Osteocyte (in vitro differentiated cells): ENCODE measurements at places on chromosomes 2 and 18.

DNA sequence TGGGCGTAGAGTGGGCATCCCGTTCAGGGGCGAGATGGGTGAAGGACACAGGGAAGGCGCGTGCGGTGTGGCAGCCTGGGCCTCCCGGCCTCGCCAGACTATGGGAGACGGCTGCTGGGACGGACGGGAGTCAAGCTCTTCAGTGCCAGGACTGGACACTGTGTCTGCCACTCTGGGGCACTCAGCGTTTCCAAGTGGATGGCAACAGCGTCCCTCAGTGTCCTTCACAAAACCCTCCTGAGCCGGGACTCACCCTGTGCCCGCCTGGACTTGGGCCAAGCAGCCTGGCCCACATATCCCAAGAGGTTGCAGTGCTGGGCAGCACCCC is 16.3 kb upstream of the BOK start:
- H3K4me3 ChIP-seq = no peak overlapping the region
- H3K27me3 ChIP-seq = no peaks in the 10 kb centered on the region
- no peak for DNase-seq
- H3K27ac ChIP-seq = no peak overlapping the region
- H3K4me1 ChIP-seq = peaks cover 7% of the 10 kb centered on the region
- no peaks in the 10 kb centered on the region for H3K36me3 ChIP-seq

DNA sequence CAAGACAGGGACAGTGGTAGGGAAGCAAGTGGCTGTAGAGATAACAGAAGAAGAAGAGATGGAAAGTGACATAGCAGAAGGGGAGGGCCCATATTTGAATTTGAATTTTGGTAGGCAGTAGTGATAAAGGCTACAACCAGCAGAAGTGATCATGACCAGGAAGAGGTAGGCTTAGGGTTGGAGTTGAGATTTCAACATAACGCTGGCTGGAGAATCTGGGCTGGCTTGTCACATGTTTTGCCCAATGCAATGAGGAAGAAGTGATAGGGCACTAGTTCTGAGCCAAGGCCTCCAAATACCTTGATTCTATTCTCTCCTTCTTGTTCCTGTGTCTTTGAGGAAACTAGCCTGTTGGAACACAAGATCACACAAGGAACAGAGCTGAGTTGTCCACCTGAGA is 69.4 kb downstream of the SCG2 start:
- no peaks in the 10 kb centered on the region for H3K36me3 ChIP-seq
- H3K4me1 ChIP-seq = peaks cover 27% of the 10 kb centered on the region
- no peak for DNase-seq
- peak overlapping the region; percentile 83 for H3K27ac ChIP-seq
- no peaks in the 10 kb centered on the region for H3K27me3 ChIP-seq

- no peak overlapping the region for H3K27ac ChIP-seq
- no peak for DNase-seq
- H3K36me3 ChIP-seq = no peaks in the 10 kb centered on the region
- no peak overlapping the region for H3K4me3 ChIP-seq
- H3K27me3 ChIP-seq = peaks cover 29% of the 10 kb centered on the region
- peaks cover 1% of the 10 kb centered on the region for H3K4me1 ChIP-seq
Measured at GRCh38 chr18:27599202-27599829, 414.2 kb upstream of the CHST9 start.

DNA sequence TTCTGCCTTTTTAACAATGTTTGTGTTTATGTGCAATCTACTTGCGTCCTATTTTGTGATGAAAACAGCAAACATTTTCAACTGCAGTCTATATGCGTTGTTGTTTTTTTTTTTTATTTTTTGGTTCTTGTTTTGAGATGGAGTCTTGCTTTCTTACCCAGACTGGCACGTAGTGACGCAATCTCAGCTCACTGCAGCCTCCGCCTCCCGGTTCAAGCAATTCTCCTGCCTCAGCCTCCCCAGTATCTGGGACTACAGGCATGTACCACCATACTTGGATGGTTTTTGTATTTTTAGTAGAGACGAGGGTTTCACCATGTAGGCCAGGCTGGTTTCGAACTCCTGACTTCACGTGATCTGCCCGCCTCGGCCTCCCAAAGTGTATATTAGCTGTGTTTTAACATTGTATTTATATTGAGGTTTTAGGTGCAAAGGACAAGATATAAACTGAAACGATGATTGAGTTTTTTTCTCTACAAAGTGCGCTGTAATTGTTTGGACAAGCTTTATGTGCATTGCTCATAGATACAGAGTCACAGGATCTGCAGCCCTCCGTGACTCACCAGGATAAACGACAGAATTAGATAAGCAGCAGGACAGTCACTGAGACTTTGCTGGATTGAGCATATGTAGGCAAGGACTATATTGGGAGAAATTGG is 17.4 kb downstream of the CDH7 start:
- no peaks in the 10 kb centered on the region for H3K4me1 ChIP-seq
- DNase-seq = no peak
- no peaks in the 10 kb centered on the region for H3K27me3 ChIP-seq
- no peak overlapping the region for H3K4me3 ChIP-seq

DNA sequence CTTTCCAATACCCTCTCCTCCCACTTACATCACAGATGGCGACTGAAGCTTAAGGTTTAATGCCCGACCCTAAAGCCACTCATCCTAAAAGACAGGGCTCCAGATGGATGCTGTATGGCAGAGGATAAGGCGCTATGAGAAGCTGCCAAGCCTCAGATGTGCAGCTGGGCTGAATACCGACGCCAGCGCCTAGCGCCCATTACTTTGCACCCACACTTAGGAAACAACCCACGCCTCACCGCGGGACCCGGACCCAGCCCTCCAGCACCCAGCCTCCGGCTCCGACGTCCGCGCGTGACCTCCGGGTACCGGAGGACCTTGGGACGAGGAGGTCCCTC is 335 bp downstream of the TRAK2 start:
- H3K27me3 ChIP-seq = no peaks in the 10 kb centered on the region
- peaks cover 10% of the 10 kb centered on the region for H3K36me3 ChIP-seq
- no peak for DNase-seq
- peak overlapping the region; percentile 95 for H3K4me3 ChIP-seq
- H3K4me1 ChIP-seq = peaks cover 23% of the 10 kb centered on the region

GRCh38 chr2:110994250-110994961 is 126.3 kb upstream of the BCL2L11 start:
- peaks cover 72% of the 10 kb centered on the region for H3K27me3 ChIP-seq
- DNase-seq = no peak
- no peak overlapping the region for H3K27ac ChIP-seq
- H3K36me3 ChIP-seq = peaks cover 2% of the 10 kb centered on the region
- H3K4me1 ChIP-seq = no peaks in the 10 kb centered on the region

DNA sequence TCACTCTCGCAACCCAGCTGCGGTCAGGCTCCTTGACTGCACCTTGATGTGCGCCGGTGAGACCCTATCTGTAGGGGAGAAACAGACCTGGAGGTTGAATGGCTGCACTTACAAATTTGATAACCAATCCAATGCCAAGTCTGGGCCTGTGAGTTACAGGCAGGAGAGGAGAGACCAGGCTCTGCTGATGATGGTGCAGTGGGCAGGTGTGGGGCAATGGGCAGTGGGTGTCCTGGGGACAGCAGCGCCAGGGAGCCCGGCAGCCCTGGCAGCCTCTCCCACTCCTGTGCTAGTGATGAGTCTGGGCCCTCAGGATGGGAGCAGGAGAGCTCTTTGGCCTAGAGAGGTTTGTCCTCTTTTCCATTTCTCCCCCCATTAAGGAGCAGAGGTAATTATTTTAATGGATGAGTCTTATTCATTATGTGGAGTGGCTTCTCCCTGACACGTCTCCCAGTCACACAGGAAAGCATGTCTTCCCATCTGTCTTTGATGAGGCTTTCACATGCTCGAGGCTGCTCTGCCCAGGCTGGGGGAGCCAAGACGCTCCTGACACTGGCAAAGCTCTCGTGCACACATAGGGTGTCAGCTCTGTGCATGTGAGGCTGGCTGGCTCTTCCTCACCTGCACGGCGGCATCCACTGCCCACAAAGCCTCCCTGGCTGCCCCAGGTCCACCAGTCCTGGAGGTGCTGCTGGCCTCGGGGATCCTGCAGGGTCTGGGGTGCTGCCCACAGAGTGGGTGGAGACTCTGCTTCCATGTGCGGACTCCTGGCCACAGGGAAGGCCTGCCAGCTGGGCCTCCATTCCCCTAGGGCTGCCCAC is 10.0 kb upstream of the ALLC start:
- peaks cover 7% of the 10 kb centered on the region for H3K27me3 ChIP-seq
- H3K36me3 ChIP-seq = no peaks in the 10 kb centered on the region
- DNase-seq = no peak
- H3K27ac ChIP-seq = no peak overlapping the region
- no peak overlapping the region for H3K4me3 ChIP-seq

- H3K4me1 ChIP-seq = no peaks in the 10 kb centered on the region
- no peak for DNase-seq
- H3K36me3 ChIP-seq = peaks cover 4% of the 10 kb centered on the region
- H3K4me3 ChIP-seq = no peak overlapping the region
Measured at GRCh38 chr2:239109928-239110545, 262.2 kb downstream of the TWIST2 start.

- no peak overlapping the region for H3K27ac ChIP-seq
- peaks cover 9% of the 10 kb centered on the region for H3K4me1 ChIP-seq
- no peaks in the 10 kb centered on the region for H3K36me3 ChIP-seq
- DNase-seq = no peak
Measured at GRCh38 chr2:196528486-196529223, 110.9 kb upstream of the CCDC150 start.

DNA sequence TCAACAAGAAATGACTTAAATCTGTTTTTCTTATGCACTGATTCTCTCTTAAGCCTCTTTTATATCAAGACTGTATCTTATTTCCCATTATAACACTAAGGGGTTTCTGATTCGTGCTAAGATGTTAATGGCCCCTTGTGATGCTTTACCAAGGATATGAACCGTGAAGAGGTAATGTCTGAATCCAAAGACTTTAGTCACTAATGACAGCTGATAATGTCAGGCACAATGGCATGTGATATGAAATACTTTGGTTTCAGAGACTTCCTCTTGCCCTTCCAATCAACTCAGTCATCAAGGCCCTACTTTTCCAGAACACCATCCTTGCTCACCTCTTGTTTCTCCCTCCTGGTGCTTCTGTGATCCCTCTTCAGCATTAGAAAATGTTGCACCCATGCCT is 262.8 kb downstream of the KCNE4 start:
- H3K4me1 ChIP-seq = peaks cover 6% of the 10 kb centered on the region
- H3K4me3 ChIP-seq = no peak overlapping the region
- H3K36me3 ChIP-seq = no peaks in the 10 kb centered on the region
- H3K27ac ChIP-seq = no peak overlapping the region
- no peak for DNase-seq
- no peaks in the 10 kb centered on the region for H3K27me3 ChIP-seq

- DNase-seq = no peak
- H3K27ac ChIP-seq = peak overlapping the region; percentile 94
- H3K36me3 ChIP-seq = peaks cover 33% of the 10 kb centered on the region
- no peak overlapping the region for H3K4me3 ChIP-seq
Measured at GRCh38 chr2:106812383-106812782, 73.6 kb downstream of the ST6GAL2 start.

DNA sequence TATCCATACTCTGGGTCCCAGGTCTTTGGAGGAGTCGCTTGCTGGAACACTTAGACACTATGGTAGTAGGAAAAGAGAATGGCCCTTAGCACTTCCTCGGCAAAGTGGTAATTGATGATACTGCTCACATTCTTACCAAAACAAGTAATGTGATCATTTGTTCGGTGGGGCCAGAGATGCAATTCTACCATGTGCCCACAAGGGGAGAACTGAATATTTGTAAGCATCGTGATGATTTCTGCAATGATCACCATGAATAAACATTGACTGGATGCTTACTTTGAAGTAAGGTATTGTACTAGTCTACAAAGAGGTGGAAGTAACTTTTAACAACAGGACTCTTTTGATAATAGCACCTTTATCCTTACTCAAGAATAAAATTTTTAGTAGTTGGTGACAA is 109.7 kb downstream of the CD8B2 start:
- no peaks in the 10 kb centered on the region for H3K4me1 ChIP-seq
- H3K4me3 ChIP-seq = no peak overlapping the region
- no peak for DNase-seq
- no peaks in the 10 kb centered on the region for H3K36me3 ChIP-seq
- H3K27ac ChIP-seq = no peak overlapping the region

DNA sequence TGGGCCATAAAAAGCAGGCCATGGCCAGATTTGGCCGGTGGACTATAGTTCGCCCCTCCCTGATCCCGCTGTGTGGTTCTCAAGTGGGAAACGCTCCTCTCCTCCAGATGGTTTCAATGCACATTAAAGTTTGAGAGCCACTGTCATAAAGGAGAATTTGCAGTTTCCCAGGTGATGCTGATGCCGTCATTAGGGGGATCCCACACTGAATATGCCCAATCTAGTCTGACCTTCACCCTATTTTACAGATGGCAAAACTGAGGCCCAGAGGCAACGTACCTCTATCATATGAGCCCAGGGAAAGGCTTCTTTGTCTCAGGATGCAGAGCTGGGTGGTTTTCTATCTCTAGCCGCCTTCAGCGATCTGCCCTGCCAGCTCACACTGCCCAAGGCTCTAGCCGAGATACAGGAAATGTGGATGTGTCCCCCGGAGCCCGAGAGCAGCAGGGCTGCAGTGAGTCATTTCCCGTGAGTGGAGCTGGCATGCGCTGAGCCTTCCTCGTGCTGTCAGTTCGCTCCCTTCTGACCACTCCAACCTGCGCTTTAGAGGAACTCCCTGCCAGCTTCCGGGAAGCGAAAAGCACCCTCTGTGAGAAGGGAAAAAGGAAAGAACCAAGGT is 116.2 kb downstream of the SMAD7 start:
- no peaks in the 10 kb centered on the region for H3K27me3 ChIP-seq
- H3K4me3 ChIP-seq = peak overlapping the region; percentile 17
- DNase-seq = peak; percentile 92
- H3K27ac ChIP-seq = peak overlapping the region; percentile 91
- peaks cover 85% of the 10 kb centered on the region for H3K4me1 ChIP-seq

- H3K4me1 ChIP-seq = no peaks in the 10 kb centered on the region
- H3K27ac ChIP-seq = no peak overlapping the region
- H3K4me3 ChIP-seq = no peak overlapping the region
- H3K36me3 ChIP-seq = no peaks in the 10 kb centered on the region
- DNase-seq = no peak
Measured at GRCh38 chr18:49857708-49858107, 44.4 kb upstream of the ACAA2 start.

GRCh38 chr2:11248-11941 is 34.9 kb downstream of the FAM110C start:
- H3K36me3 ChIP-seq = no peaks in the 10 kb centered on the region
- DNase-seq = peak; percentile 97
- H3K27me3 ChIP-seq = peaks cover 2% of the 10 kb centered on the region
- peak overlapping the region; percentile 73 for H3K27ac ChIP-seq
- H3K4me1 ChIP-seq = peaks cover 4% of the 10 kb centered on the region

GRCh38 chr2:145038041-145038525 is 518.2 kb upstream of the ZEB2 start:
- peaks cover 43% of the 10 kb centered on the region for H3K4me1 ChIP-seq
- DNase-seq = no peak
- H3K27ac ChIP-seq = peak overlapping the region; percentile 90
- H3K36me3 ChIP-seq = peaks cover 3% of the 10 kb centered on the region
- peak overlapping the region; percentile 31 for H3K4me3 ChIP-seq

- H3K36me3 ChIP-seq = no peaks in the 10 kb centered on the region
- H3K4me3 ChIP-seq = no peak overlapping the region
- H3K27ac ChIP-seq = no peak overlapping the region
- peaks cover 33% of the 10 kb centered on the region for H3K4me1 ChIP-seq
- DNase-seq = no peak
Measured at GRCh38 chr2:239283288-239283945, 117.4 kb downstream of the HDAC4 start.

GRCh38 chr2:16506366-16506765 is 159.3 kb downstream of the CYRIA start:
- peaks cover 24% of the 10 kb centered on the region for H3K27me3 ChIP-seq
- no peaks in the 10 kb centered on the region for H3K4me1 ChIP-seq
- H3K4me3 ChIP-seq = no peak overlapping the region
- no peak for DNase-seq
